ENCODE measurements at places on chromosomes 7 and 10. TPM values are rescaled to one million over a fixed set of nuclear protein-coding genes. Genes with fewer than 3 reads are reported as not detected.

STRA8 gene
- not detected for total RNA-seq

- DNase-seq: no peak
Observed at GRCh38 chr7:108347616-108348015, 108.6 kb downstream of the NRCAM start.

GRCh38 chr10:20391629-20392028 is 505.5 kb downstream of the NEBL start:
- DNase-seq: no peak

DNA sequence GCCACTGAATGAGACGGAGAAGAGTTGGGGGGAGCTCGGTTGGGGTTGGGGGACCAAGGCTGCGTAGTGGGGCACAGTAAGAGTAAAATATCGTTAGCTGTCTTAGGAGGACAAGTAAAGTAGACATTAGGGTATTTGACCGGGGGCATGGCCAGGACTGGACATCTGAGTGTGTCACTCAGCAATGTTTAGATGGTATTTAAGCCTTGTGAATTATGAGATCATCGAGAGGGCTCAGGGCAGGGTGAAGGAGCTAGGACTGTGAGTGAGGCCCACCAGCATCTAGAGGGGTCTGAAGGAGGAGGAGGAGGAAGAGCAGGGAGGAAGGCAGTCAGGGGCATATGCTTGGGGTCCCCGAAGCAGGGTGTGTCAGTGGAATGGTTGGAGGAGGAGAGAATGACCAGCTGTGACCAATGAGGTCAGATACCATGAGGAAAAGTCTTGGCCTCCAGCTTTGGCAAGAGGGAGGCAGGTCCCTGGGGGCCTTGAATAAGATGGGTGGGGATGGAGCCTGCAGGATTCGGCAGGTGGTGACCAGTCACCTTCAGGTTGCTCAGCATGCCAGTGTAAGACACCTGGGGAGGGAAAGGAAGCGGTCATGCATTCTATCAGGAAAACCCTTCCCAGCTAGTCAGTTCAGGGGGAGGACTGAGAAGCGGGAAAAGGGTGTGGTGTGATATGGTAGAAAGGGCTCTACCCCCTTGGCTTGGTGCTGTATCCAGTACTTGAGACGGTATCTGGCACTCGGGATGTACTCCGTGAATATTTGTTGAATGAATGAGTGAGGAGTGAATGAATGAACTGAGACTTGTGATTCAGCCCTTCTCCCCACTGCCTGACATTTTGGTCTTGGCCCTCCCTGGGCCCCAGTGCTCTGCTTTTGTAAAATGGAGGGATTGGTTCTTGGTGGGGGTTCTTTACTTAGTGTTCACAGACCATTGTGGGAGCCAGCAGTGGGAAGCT is 34.8 kb upstream of the SH2D4B start:
- DNase-seq: no peak

- DNase-seq: no peak
Observed at GRCh38 chr10:22698941-22699440, 15.4 kb downstream of the PIP4K2A start.
